Skeletal muscle cell (primary cell): ENCODE measurements at places on chromosomes 11 and 22.

DNA sequence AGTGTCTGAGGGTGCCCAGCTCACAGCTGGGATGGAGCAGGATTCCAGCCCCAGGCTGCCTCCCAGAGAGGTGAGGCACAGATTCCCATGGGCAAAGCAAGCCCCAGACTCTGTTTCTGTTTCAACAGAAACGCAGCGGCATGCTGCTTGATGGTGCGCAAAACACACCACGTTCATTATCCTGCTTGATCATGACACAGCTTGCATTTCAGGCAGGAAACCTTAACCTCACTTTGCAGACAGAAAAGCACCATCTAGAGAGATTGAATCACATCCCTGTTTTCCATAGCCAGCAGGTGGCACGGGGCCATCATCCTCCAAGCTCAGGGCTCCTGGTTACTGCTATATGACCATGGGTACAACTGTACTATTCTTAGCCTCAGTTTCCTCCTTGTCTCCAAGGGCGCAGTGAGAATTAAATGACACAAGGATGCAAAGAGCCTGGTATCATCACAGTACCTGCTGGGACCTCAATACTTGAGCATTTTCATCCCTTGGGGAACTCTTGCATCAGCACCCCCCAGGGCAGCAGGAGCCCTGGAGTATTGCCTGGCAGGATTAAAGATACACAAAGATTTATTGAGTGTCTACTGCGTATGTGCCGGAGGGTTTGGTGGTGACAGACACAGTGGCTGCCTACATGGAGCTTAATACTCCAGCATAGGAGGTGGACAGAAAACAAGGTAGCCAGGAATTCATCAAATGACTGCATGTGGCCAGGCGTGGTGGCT, 110.0 kb downstream of the TP53I11 start:
- DNase-seq = no peak

DNA sequence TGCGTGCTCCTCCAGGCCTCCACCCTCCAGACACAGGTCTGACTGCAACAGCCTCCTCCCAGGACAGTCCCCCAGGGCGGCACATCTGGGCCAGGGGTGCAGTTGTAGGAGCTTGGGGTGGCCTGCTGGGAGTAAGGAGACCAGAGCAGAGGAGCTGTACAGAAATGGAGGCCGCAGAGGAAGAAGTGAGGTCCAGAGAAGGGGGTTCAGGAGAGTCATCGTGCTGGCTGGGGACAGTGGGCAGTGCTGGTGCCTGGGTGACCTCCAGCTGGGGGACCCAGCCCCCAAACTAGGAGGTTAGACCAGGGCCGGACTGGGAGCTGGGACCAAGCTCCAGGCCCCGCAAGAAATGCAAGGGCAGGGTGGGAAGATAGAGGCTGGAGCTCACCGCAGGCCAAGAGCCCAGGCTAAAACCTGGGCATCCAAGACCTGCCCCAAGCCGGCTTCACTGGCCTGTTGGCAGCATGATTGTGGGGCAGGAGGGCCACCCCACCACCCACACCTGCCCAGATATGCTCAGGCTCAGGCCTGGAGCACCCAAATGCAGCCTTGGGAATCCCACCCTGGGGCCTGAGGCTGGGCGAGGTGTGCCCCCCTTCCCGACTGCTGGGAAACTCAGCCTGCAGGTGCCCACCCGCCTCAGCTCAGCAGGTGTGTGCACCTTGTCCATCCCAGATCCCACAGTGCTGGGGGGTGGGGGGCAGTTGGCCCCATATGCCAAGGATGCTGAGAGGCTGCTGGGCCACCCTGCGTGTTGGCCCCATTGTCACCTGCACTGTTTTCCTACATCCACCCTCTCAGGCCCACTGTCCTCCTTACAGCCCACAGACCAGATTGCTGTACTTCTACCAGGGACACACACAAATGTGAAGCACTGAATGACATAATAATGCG, 96.9 kb downstream of the MORC2 start:
- no peak for DNase-seq

- no peak for DNase-seq
Observed at GRCh38 chr11:70747921-70748320, 349.6 kb downstream of the CTTN start.

DNA sequence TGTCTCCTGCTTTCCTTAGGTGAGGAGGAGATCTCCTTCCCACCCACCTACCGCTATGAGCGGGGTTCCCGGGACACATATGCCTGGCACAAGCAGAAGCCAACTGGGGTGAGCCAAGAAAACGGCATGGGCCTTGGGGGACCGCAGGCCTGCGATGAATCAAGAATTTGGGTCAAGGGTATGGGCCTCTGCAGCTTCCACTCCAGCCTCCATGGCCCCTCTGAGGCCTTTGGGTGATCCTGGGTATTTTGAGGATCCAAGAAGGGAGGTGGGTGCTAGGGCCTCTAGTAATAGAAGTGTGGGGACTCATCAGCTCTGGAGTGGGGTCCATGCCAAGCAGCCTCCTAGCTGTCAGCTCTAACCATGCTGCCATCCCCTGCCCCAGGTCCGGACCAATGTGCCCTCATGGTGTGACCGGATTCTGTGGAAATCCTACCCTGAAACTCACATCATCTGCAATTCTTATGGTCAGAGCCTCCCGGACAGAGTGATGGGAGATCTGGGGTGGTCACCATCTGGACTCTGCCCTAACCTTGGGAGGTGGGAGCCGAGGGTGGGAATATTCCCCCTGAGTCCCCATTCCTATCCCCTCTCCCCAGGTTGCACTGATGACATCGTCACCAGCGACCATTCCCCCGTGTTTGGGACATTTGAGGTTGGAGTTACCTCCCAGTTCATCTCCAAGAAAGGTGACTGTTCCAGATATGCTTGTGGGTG, 8.6 kb downstream of the INPPL1 start:
- DNase-seq = no peak

GRCh38 chr11:83069441-83070043, 2.2 kb downstream of the RAB30 start:
- DNase-seq = no peak

GRCh38 chr11:9320047-9320446, 5.7 kb upstream of the TMEM41B start:
- DNase-seq = no peak

- no peak for DNase-seq
Observed at GRCh38 chr22:33105501-33105911, 47.3 kb upstream of the SYN3 start.
